ENCODE measurements at places on chromosomes 12 and 14.
A peak's percentile ranks its signal among the peaks of the same experiment; 100 is the strongest.

DNA sequence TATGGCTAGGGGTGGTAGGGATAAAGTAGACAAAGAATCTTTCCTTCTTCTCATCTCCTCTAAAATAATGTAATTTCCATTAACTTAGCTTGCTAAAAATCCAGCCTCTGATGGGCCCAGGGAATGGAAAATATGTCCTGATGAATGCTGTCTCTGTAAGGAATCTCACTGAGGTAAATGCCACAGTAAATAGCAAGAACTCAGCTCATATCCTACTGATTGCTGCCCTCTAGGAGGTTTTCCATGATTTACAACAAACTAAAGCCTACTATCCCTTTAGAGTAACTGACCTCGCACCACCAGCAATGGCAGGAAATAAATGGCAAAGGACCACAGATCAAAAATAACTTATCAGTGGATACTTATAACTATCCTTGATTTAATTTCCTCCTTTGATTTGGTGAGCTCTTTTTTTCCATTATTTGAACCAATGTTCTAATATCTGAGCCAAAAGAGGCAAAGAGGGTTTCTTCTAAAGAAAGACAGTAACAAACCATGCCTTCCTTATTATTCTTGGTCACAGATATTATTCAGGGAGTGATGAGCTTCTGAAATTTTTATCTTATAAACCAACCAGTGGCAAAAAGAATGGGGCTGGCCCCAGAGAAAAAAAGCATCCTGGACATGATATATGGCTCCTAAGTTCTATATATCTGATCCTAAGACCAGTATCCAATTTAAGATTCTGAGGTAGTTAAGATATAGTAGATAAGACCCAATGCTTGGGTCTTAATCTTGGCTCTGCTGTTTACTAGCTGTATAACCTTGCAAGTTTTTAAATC lies 43.8 kb downstream of the SENP1 start:
- H3K27me3 ChIP-seq: no peaks in the 10 kb centered on the region
- H3K36me3 ChIP-seq: peaks cover 90% of the 10 kb centered on the region
- no peaks in the 10 kb centered on the region for H3K4me1 ChIP-seq
- no peak overlapping the region for H3K27ac ChIP-seq

DNA sequence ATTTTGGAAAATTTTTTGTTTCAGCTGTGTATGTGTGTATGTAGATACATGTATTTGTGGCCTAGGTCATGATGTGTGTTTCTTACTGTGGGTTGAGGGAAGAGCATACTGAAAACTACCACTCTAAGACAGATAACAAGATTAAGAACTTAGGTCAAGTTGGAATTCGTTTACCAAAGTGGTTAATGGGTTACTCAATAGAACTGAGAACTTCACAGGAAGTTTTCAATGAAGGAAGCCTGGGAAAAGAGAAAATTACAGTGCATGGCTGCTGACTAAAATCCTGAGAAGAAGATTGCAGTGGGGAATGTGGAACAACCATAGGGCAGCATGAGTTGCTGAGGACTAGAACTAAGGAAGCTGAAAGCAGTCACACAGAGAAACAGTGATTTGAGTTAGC lies 21.4 kb upstream of the FOXG1 start:
- H3K4me1 ChIP-seq: no peaks in the 10 kb centered on the region
- H3K27ac ChIP-seq: peak overlapping the region; percentile 56
- peaks cover 5% of the 10 kb centered on the region for H3K27me3 ChIP-seq

GRCh38 chr14:21978184-21978998 lies 304.8 kb upstream of the OR4E1 start:
- no peak overlapping the region for H3K27ac ChIP-seq
- no peaks in the 10 kb centered on the region for H3K4me1 ChIP-seq
- H3K36me3 ChIP-seq: no peaks in the 10 kb centered on the region
- peak; percentile 7 for DNase-seq
- no peaks in the 10 kb centered on the region for H3K27me3 ChIP-seq
- H3K4me3 ChIP-seq: no peak overlapping the region

DNA sequence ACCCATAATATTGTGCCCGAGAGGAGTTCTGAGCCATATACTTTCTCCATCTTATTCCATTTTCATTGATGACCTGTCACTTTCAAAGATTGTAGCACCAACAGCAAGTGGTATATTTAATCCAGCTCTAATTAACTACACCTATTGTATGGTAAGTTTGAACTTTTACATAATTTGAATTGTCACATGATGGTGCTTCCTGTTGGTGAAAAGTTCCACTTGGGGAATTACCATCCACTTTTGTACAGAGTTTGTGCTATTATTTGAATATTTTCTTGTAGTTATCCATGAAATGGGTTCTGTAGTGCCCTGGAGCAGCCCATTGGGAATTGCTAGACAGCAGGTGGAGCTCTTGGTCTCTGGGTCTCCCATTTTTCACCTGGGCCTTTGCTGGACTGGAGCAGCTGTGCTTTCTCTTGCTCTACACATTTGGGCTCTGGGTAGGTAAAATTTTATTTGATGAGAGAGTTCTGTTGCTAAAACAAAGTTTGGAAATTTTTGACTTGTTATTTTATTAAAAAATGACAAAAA lies 3.0 kb downstream of the SMCO3 start:
- no peak overlapping the region for H3K27ac ChIP-seq
- H3K4me3 ChIP-seq: no peak overlapping the region
- H3K27me3 ChIP-seq: no peaks in the 10 kb centered on the region
- H3K4me1 ChIP-seq: no peaks in the 10 kb centered on the region

DNA sequence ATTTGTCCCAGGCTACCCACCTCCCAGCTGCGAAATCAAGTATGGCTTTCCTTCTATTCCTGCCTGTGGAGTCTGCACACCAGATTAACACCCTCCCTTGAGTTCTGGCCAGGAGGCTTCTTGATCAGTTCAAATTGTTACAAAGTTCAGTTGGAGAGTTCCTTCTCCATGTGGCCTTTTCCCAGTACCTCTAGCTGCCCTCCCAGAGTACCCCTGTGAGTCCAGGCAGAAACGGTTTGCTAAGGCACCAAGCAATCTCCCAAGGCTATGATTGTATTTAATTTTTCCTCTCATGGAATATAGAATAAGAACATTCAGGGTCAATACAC lies 49.7 kb upstream of the ERGIC2 start:
- no peaks in the 10 kb centered on the region for H3K27me3 ChIP-seq
- no peaks in the 10 kb centered on the region for H3K36me3 ChIP-seq
- no peaks in the 10 kb centered on the region for H3K4me1 ChIP-seq
- DNase-seq: no peak
- no peak overlapping the region for H3K4me3 ChIP-seq
- H3K27ac ChIP-seq: no peak overlapping the region

GRCh38 chr14:92988786-92989755 lies 66.1 kb downstream of the CHGA start:
- H3K4me3 ChIP-seq: no peak overlapping the region
- no peaks in the 10 kb centered on the region for H3K27me3 ChIP-seq
- peaks cover 8% of the 10 kb centered on the region for H3K4me1 ChIP-seq
- no peak overlapping the region for H3K27ac ChIP-seq
- peaks cover 8% of the 10 kb centered on the region for H3K36me3 ChIP-seq
